ENCODE measurements at places on chromosomes 7 and 10.

- no peak for DNase-seq
Observed at GRCh38 chr7:78296046-78296597, 497.5 kb downstream of the PHTF2 start.

- DNase-seq = no peak
Observed at GRCh38 chr7:27240015-27240731, 2.4 kb upstream of the EVX1 start.

GRCh38 chr10:69406302-69406811 is 10.4 kb downstream of the TACR2 start:
- no peak for DNase-seq

GRCh38 chr10:132685921-132686680 is 99.8 kb downstream of the NKX6-2 start:
- no peak for DNase-seq

GRCh38 chr7:74364061-74364460 is 74.9 kb downstream of the CLIP2 start:
- DNase-seq = peak; percentile 40

DNA sequence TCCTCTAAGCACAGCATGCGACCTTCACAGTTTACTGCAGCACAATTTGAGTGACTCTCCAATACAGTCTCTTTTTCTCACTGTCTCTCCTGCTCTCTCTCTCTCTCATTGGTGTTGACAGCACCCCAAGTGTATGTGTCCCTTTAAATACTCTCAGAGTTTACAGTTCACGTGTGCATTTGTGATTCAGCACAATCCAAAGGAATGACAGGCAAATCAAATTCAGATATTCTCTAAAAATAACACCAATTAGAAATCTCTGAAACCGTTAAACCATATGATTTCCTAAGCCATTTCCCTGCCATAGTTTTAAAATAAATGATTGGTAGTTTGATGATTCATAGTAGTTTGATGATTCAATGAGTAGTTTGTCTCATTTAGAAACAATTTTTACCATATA is 104.0 kb upstream of the GAD2 start:
- peak; percentile 17 for DNase-seq

DNA sequence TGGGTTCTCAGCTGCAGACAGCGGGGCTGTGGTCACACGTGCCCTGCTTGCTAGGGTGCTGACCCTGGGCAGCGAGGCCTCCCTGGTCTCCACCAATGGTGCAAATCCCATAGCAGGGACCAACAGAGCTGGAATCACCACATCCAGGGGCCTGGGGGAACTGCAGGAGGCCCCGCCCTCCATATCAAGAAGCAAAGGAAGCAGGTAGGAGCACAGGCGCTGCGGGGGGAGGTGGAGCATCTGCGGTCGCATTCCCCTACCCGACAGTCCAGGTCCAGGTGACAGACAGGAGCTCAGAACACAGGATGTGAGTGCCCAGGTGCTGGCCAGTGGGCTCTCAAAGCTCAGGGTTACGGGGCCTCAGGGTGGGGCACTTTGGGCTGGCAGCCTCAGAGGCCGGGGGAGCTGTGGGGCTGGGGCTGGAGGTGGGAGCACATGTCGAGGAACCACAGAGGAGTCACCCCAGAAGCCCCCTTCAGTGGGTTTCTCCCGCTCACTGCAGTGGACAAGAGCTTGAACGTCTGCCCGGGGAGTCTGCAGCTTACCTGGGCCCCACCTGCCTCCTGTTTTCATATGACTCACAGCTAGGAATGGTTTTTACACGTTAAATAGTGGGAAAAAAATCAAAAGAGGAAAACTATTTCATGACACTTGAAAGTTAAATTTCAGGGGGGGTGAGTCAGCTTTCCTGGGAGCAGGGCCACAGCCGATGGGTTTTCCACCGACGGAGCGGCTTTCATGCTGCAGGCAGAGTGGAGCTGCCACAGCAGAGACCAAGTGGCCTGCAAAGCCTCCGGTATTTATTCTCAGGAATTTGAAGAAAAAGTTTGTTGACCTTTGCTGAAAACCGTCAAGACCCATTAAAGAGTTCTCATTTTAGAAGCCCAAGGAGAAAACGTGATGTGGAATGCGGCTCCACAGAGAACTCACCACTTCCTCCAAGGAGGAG is 148.7 kb upstream of the PPP2R2D start:
- DNase-seq = no peak

GRCh38 chr7:47088329-47089067 is 493.4 kb downstream of the TNS3 start:
- DNase-seq = peak; percentile 80

- no peak for DNase-seq
Observed at GRCh38 chr10:98293550-98294269, 25.7 kb upstream of the LOXL4 start.

GRCh38 chr7:154598396-154598795 is 404.5 kb downstream of the PAXIP1 start:
- DNase-seq = no peak

DNA sequence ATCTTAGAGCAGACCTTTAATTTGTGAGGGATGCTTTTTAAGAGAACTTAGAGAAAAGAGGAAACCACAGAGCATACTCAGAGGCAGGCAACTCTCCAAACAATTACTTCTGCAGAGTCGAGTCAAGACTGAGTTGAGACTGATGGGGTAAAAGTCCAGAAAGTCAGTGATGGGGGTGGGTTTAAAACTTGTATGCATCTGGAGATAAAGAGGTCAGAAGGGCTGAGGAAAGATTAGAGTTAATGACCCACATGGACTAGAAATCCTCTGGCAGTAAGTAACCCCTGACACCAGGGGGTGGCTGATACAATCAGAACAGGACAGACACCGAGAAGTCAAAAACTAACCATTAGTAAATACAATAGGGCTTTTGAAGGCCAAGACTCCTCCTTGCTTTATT is 42.4 kb upstream of the SEPTIN7 start:
- DNase-seq = no peak

DNA sequence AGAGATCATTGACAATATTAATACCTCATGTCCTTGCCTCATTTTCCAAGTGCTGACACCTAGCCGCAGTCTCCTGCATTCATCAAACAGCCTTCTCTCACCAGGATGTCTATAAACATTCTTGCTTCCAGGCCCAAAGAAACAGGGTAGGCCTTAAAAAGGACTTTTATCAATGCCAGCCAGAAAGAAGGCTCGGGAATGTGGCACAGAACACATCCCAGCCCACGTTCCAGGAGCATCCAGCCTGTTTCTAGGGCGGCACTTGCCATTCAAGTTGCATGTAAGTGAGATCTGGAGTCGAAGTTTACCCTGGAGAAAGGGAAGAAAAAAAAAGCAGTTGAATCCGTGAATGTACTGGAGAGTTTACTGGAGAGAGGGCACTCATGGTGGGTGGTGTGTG is 1083.1 kb downstream of the KCNMA1 start:
- no peak for DNase-seq

All from ELR (cell line).